ENCODE measurements at places on chromosomes 16 and 17.

GRCh38 chr17:60423865-60424264 lies 1.6 kb downstream of the CHCT1 start:
- DNase-seq = no peak

- no peak for DNase-seq
Measured at GRCh38 chr17:53837131-53837530, 14.4 kb downstream of the KIF2B start.

DNA sequence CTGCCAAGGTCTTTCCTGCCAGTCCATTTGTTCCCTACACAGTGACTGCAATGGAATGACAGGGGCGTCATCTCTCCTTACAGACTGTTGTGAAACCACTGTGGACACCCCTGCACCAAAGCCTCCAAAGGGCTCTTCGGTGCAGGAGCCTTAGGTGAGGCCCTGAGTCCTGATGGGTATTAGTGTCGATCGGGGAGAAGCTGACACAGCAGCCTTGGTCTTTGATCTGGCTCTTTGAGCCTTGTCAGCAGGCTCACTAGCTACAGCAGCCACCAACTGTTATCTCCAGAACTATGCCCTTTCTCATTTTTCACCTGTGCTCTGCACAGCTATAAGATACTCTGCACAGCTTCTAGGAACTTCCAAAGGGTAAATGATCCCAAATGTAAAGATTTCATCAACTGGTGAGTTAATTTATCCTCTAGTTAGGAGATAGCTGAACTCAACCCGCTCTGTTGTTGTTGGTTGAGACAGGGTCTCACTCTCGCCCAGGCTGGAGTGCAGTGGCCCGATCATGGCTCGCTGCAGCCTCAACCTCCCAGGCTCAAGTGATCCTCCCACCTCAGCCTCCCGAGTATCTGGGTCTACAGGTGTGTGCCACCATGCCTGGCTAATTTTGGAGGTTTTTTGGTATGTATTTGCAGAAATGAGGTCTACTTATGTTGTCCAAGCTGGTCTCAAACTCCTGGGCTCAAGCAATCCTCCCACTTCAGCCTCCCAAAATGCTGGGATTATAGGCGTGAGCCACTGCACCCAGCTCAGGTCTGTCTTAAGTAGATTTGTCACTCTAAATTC lies 19.7 kb downstream of the G6PC1 start:
- DNase-seq = no peak

GRCh38 chr16:72530434-72530833 lies 358.5 kb upstream of the PMFBP1 start:
- no peak for DNase-seq

- no peak for DNase-seq
Measured at GRCh38 chr16:2859686-2860265, 1.8 kb upstream of the PRSS22 start.

DNA sequence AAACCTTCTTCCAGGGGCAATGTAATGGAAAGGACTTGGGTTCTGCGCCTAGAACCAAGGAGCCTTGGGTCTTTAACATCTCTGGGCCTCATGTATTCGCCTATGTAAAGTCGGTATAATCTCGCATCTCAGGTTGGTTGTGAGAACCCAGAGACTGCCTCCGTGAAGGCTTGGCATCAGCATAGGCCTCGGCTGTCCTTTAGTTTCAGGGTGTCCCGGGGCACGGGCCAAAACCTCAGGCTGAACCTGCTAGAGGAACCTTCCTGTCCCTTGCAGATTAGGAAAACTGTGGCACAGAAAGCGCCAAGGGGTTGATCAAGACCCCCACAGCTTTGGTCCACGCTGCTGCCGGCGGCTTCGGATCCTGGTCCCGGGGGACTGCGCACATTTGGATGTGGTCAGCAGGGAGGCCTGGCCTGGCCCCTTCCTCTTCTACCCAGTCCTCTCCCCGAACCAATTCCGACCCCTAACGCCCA lies 772 bp upstream of the PHAF1 start:
- DNase-seq = no peak

- no peak for DNase-seq
Measured at GRCh38 chr16:5885521-5885920, 787.9 kb upstream of the EEF2KMT start.

- no peak for DNase-seq
Measured at GRCh38 chr17:60528828-60529227, 2.8 kb upstream of the APPBP2 start.

DNA sequence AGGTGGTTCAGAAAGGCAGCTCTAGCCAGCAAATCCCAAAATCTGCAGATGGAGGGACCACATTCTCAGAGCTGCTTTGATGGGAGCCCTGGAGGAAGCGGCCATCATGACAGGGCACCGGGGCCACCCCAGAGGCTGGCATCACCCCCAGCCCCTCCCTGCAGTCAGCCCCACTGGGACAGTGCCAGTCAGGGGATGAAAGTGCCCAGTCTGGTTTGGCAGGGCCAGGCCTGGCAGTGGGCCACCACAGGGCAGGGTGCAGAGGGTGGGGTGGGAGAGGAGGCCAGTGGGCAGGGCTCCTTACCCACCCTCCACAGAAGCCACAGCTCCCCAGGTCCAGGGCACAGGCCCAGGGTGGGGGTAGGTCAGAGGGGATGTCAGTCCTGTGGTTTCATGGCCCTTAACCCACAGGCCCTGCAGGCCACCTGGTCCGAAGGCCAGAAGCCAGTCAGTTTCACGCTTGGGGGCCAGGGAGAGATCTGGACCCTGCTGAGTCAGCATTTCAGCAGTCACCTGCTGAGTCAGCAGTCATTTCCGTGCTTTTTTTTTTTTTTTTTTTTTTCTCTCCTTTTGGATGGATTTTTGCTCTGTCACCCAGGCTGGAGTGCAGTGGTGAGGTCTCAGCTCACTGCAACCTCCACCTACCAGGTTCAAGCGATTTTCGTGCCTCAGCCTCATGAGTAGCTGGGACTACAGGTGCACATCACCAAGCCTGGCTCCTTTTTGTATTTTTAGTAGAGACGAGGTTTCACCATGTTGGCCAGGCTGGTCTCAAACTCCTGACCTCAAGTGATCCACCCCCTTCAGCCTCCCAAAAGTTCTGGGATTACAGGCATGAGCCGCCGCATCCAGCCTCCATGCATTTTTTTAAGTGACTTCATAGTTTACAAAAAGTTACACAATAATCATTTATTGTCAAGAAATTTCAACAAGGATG lies 10.4 kb downstream of the SLC25A10 start:
- no peak for DNase-seq

- no peak for DNase-seq
Measured at GRCh38 chr16:57935904-57936303, 35.0 kb downstream of the CNGB1 start.

DNA sequence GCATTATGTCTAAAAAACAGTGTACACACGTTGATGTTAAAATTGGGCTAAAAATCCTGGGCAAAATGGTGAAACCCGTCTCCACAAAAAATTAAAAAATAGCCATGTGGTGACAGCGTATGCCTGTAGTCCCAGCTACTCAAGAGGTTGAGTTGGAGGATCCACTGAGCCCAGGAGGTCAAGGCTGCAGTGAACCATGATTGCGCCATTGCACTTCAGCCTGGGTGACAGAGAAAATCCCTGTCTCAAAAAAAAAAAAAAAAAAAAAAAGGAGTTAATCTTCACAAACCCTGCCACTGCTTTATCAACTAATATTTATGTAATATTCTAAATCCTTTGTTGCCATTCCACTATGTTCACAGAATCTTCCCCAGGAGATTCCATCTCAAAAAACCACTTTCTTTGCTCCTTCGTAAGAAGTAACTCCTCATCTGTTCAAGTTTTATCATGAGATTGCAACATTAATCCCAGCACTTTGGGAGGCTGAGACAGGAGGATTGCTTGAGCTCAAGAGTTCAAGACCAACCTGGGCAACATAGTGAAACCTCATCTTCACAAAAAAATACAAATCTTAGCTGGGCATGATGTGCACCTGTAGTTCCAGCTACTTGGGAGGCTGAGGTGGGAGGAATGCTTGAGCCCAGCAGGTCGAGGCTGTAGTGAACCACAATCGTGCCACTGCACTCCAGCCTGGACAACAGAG lies 1.9 kb upstream of the C16orf87 start:
- DNase-seq = no peak

DNA sequence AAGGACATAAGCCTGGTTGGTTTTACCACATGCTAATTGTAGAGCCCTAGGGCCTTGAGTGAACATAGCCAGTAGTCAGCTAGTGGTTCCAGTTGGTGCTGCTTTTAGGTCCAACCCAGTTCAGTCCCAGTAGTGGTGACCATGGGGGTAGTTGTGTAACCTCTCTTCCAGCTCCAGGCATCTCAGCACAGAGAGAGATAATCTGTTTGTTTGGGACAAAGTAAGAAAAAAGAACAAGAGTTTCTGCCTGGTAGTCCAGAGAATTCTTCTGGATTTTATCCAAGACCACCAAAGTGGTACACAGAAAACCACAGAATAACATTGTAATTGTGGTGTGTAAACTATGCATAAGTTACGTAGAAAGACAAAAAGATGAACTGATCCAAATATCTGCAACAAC lies 5.2 kb upstream of the CCL13 start:
- no peak for DNase-seq

DNA sequence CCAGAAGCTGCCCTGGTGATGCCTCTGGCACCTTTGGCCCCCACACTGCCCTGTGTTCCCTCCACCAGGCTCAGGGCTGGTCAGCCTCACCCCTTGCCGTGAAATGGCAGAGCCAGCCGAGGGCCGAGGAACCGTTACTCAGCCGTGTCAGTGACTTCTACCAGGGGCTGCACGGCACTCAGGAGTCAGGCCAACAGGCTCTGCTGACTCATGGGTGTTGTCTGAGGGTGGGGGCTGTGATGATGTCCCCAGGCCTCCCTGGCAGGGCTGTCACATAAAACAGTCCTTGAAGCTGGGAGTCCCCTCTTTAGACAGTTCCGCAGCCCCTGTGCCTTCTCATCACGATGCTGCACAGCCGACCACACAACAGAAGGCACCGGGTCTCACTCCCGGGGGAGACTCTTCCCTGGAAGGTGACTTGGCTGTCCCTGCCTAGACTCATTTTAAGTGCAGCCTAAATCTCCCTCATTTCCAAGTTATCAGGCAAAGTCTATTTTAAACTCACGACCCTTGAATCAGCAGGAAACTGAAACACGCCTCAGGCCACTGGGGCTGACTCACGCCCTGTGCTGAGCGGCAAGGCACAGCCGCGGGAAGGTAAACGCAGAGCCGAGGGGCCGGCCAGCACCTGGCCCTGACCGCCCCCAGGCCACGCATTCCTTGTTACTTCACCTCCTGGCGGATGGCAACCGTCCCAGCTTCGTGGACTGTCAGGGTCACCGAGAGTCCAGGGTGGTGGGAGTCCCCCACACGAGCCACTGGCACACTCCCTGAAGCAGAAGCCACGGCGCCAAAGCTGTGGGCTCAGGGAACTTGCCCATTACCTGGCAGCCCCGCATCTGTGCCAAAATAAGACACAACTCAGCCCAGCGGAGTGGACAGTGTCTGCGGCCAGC lies 102.6 kb downstream of the ZNF778 start:
- no peak for DNase-seq

GRCh38 chr17:59018019-59018418 lies 88.7 kb downstream of the TRIM37 start:
- no peak for DNase-seq

DNA sequence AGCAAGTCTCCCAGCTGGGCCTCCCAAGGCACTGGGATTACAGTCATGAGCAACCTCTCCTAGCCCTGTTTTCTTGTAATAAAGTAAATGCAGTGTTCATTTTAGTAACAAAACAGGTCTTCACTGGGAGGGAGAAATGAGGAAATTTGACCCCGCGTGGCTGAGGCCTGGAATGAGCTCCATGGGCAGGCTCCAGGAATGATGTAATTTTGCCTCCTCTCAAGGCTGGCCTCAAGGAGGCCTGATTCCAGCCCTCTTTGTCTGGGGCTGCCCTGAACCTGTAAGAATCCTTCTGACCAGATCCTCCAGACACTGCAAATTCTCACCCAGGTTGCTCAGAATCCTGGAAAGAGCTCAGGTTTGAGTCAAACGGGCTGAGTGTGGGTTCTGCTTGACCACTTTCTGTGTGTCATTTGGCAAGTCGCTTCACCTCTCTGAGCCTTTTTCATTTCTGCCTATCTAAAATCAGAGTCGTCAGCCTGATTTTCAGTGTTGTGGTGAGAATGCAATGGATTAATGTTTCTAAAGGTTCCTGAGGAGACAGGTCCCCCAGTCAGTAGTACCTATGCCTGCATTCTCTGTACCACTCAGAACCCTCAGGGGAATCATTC lies 57.1 kb downstream of the RAB11FIP4 start:
- no peak for DNase-seq

- DNase-seq = no peak
Measured at GRCh38 chr17:14298947-14299279, 2.0 kb upstream of the HS3ST3B1 start.

- no peak for DNase-seq
Measured at GRCh38 chr17:10772425-10773380, 31.2 kb downstream of the TMEM238L start.

- no peak for DNase-seq
Measured at GRCh38 chr17:36185416-36185815, 9.0 kb upstream of the TBC1D3B start.

DNA sequence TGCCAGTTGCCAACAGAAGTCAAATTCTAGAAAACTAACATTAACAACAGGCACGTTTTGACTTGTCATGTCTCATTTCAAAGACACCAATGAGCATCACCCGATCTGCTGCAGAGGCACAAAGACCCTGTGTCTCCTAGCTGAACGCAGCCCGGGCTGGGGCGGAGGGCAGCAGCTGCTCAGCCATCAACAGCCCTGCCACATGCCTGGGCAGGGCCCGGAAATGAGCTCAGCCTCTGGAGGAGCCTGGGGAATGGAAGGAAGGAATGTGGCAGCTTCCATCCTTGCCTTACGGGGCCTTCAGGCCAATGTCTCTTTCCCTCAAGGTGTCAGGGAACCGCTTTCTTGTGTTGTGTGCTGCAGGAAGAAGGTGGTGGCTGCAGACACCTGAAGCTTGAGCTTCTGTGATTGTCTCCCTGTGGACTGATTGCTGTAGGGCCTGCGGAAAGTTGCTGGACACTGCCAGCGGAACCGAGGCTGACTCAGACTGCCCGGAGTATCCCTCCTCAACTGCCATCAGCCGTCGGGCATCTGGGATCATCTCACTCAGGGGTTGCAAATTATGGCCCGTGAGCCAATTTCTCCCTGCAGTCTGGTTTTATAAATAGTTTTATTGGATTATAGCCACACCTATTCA lies 7.3 kb downstream of the CDH13 start:
- DNase-seq = peak; percentile 66

GRCh38 chr16:88875703-88876234 lies 9.3 kb upstream of the PABPN1L start:
- no peak for DNase-seq

DNA sequence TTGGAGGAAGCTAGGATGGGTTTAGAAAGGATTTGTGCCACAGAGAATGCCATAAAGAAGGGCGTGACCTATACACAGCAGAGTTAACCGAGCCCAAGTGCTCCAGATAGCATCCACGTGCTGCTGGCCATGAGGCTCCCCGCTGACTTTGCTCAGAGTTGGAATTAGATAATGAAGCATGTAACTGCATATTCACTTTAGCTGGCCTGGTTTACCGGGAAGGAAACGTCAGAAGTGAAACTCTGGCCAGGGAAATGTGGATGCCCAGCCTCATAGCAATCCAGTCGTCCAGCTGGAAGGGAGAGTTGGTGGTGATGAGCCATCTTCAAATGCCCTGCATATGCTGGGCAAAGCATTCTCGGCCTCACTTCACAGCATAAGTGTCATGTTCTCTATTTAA lies 6.1 kb downstream of the KRT35 start:
- no peak for DNase-seq

- DNase-seq = no peak
Measured at GRCh38 chr16:1290063-1290501, 19.4 kb upstream of the UBE2I start.

Data from anterior cingulate cortex (tissue), 58 donors.